Urinary bladder (tissue), 4 donors: ENCODE measurements at places on chromosomes 6 and 20. TPM values are rescaled to one million over a fixed set of nuclear protein-coding genes. Genes with fewer than 3 reads are reported as not detected.

DNA sequence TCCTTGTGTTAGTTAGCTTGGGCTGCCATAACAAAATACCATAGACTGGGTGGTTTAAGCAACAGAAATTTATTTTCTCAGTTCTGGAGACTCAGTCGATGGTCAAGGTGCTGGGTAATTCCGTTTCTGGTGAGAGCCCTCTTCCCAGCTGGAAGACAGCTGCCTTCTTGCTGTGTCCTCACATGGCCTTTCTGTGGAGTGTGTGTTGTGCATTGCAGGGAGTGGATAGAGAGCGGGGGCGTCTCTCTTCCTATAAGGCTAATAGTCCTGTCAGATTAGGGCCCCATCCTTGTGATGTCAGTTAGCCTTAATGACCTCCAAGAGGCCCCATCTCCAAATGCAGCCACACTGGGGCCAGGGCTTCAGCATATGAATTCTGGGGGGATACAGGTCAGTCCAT lies 19.2 kb downstream of the CHMP4B start:
- no peak for DNase-seq

- peak; percentile 33 for DNase-seq
Measured at GRCh38 chr6:33118525-33119123, 42.8 kb downstream of the HLA-DPB1 start.

GRCh38 chr20:50003253-50003656 lies 20.5 kb downstream of the SNAI1 start:
- no peak for DNase-seq

Gene HLA-DMA
- 8.9 TPM for total RNA-seq

DNA sequence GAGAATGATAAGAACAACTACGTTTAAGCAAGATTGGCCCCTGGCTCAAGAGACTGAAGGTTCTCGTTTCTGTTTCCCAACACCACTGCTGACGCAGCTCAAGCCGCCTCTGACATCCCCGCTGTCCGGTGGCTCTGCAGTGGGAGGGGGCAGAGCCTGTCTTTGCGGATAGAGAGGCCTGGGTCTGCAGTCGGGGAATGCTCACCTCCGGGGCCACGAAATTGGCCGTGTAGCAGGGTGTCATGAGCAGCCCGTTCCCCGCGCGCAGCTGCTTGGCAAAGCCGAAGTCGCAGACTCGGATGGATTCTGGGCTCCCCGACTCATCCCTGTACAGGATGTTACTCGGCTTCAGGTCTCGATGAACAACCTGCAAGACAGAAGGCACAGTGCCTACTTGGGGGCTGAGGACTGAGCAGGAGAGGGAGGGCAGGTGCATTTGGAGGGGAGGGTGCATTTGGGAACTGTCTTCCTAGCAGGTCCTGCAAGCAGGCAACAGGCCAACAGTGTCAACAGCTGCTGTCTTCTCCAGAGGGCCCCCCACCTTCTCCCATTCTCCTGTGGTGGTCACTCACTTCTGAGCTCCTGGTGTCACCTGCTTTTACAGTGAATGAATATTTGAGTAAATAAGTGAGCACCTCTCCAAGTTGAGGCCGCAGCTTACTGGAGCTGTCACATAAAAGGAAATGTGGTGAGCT lies 40.5 kb upstream of the MPC1 start:
- DNase-seq = no peak

GRCh38 chr20:37776049-37776448 lies 82.2 kb downstream of the CTNNBL1 start:
- DNase-seq = no peak

Gene SPEF1
- total RNA-seq = not detected

GRCh38 chr6:143676437-143677045 lies 1.2 kb upstream of the PHACTR2 start:
- DNase-seq = no peak

Gene MAD2L1BP
- 16.8 TPM for total RNA-seq

- no peak for DNase-seq
Measured at GRCh38 chr20:5261763-5262162, 55.0 kb downstream of the PROKR2 start.

DNA sequence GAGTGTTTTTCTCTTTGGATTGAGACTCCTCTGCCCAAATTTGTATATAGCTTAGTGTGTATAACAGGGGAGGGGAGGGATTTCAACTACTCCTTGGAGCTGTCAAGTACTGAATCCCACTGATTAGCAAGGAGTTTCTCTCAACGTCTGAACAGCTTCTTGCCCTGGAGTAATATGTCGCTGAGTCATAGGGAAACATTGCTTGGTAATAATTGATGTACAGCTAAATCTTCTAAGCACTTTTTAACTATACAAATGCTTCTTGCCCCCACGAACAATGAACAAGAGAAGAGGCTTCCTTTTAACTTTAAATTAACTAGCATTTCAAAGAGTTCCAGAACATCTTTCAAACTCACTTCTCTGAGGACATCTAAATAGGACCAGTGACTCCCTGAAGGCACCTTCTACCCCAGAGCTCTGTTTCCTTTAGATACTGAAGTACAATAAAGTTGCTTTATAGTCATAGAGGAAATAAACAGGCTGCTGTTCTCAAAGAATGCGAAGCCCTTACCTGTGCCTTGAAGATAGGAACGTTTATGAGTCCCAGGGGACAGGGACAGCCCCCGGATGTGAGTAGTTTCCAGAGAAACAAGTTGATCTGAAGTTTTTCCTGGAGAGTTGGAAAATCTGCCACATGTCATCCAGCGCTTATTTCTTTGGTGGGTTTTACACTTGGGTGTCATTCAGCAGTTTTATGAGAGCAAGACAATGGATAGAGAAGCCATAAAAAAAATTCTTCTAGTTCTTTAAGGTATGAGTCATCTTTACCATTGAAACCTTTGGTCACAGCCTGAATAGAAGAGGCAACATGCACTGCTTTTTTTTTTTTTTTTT lies 462.5 kb upstream of the BTBD3 start:
- DNase-seq = peak; percentile 45

- DNase-seq = no peak
Measured at GRCh38 chr6:493840-494239, 102.3 kb downstream of the IRF4 start.

DNA sequence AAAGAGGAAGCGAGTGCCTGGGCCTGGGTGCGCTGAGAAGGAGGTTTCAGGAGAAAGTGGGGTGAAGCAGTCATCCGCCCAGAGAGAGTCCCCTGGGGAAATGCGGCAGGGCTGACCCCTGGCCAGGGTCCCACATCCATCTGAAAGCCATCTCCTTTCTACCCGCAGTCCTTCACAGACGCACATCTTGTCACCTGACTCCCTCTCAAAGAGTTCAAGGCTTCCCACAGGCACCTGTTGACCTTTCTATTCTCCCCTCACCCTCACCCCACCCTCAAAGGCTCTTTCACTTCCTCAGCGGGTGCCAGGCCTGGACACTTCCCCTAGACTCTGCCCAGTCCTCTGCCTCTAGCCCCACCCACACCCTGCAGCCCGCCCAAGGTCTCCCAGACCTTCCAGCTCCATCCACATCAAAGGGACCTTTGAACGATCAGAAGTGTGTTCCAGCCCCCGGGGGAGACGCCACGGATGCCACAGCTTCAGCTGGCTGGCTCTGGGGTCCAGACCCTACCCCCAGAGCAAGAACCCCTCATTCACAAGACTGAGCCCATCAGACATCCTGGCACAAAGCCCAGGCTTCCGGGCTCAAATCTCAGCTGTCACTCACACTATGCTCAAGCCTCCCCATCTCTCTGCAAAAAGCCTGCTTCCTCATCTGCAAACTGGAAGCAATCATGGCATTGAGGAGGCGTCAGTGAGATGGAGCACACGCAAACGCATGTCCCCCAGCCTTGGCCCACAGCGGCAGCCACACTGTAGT lies 2.1 kb downstream of the CTSZ start:
- no peak for DNase-seq
